Stimulated activated naive CD8-positive, alpha-beta T cell treated with anti-CD3 and anti-CD28 coated beads, Interleukin-15, amount 100 ng/mL, for 72 hours (primary cell): ENCODE measurements at places on chromosomes 16 and 17.
A peak's percentile ranks its signal among the peaks of the same experiment; 100 is the strongest.

DNA sequence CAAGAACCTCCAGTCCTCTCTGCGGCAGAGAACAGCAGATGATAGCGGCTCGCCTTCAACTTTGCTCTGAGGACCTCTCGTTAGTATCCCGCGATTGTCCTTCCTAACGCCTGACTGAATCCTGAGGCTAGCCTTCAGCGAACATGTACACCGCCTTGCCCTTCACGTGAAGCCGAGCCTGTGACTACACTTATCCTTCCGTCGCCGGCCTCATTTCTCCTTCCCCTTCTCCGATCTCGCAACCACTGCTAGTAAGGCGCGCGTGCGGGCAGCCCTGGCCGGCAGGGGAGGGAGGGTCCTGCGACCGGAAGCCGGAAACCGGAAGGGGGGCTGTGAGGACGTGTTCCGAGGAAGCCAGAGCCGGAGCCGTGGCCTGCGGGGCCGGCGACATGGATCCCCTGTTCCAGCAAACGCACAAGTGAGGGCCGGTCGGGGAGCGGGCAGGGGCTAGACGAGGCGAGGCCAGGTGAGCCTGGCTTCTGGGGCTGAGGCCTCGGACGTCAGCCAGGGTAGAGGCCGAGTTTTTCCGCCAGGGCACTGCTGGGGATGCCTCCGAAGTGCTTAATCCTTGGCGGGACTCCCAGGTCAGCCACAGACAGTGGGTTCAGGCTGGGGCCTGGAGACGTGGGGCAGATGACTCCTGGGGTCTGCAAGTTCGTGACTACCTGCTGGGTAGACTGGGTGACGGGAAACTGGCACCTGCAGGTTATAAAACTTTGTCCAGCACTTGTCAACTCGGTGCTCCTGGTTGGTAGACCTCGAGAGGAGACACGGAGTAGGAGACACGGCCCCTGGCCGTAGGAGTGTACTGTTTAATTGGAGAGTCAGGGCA lies at the start of gene GOSR2:
Gene GOSR2, plus strand, starts transcription at position 357 of the 832 bp plus-strand sequence. Its CDS starts 33 bp downstream, at position 390.
- DNase-seq: peak; percentile 92

- DNase-seq: peak; percentile 56
Observed at GRCh38 chr17:77420804-77421629, 280.2 kb downstream of the SEC14L1 start.

GRCh38 chr17:75783069-75783783 lies 1.4 kb upstream of the UNK start:
- no peak for DNase-seq

GRCh38 chr16:31458073-31458843 lies 1.0 kb upstream of the ARMC5 start:
- peak; percentile 65 for DNase-seq

GRCh38 chr16:82082543-82083244 lies 47.6 kb downstream of the HSD17B2 start:
- peak; percentile 21 for DNase-seq

- DNase-seq: no peak
Observed at GRCh38 chr17:69287168-69287567, 39.8 kb downstream of the ABCA5 start.

DNA sequence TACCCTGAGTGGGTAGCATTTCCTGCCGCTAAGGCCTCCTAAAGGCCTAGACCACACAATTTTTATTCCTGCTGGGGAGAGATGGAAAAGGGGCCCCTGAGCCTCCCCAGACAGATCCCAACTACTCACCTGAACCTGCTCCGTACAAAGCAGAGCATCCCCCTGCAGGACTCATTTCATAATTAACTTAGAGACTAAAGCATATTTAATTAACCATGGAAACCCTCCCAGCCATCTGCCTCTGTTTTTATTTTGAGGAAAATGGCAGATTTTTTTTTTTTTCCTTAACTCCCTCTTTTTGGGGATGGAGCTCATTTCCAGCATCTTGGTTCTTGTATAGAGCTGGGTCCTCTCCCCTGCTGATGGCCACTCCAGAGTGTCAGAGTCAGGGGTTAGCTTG lies 96.5 kb upstream of the CRHR1 start:
- DNase-seq: no peak

GRCh38 chr16:56637814-56638750 lies at the start of gene MT1A:
TSS of gene MT1A (plus strand) at chr16:56638666. CDS start at chr16:56638739, 73 bp downstream.
- DNase-seq: no peak
